ENCODE measurements at places on chromosomes 4 and X.

GRCh38 chr4:11073621-11074051 lies 355.1 kb downstream of the HS3ST1 start:
- no peak for DNase-seq

DNA sequence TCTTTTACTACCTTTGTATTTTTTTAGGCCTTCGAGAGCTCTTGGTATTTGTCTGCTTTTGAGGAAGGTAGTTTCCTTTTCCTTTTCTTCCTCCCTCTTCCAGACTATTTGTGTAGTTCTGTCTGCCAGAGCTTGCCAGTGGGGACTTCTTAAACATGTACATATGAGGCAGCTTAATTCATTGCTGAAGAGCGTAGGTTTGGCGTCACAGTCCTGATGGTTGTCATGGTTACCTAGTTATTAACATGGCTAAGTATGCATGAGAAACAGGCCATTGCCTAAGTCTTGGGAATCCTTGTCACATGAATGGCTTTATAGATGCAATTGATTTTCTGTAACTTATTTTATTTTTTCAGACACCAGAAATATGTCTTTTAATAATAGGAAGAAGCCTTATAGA lies 48.5 kb upstream of the ARMCX2 start:
- no peak for DNase-seq

DNA sequence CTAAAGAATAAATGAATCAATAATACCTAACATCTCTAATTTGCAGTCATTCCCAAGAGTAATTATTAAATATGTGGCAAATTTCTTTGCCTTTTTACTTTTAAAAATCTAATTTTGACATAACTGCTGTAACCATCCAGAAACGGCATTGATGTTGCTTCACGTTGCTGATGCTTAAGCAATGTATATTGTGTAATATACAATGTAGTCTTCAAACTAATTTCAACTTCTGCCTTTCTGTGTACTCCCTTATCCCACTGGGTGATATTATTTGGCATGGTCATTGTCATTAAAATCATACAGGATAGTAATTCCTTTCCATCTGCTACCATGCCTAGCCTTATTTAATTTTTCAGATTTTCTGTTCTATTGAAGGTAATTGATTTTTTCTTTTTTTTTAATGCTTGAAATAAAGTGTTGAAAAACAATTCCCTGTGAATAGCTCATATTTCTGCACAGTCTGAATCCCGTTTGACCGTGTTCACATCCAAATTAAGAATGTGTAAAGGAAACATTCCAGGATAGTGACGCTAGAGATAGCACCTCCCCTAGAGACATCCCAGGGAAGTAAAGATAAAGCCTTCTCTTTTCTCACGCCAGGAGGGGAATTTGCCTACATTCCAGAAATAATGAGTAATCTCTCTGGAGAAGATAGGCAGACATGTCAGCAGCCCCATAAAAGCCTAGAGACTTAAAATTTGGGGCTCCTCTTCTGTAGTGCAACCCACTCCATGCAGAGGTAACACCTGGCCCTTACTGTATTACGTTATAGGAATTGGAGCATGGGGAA lies 8.6 kb downstream of the FAM200B start:
- DNase-seq = no peak

DNA sequence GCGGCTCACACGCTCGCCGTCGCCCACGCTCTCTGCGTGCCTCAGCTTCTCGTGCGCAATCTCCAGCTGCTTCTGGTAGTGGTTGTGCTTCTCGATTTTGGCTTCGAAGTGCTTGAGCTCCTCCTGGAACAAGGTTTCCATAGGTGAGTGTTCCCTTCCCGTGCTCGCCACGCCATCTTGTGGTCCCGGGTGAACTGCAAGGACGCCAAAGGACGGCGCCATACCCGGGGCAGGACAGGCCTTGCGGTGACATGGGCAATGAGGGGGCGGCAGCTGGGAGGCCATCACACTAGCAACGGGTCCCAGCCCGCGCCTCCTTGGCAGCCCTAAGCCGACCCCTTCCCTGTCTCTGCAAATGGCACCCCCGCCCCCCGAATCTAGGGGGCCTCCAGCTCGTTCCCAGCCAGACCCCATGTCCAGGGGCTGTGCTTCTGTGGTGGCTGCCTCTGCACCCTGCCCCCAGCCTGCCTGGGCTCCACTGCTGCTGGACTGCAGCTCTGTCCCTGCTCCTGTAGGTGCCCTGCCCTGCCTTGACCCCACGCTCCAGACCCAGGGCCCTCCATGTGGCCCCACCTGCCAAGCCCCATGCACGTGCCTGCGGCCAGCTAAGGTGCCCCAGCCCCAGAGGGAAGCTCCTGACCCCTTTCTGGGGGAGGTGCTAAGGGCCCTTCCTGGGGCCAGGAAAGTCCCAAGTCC lies 17.3 kb downstream of the LRPAP1 start:
- DNase-seq = no peak

GRCh38 chrX:70054391-70054790 lies 4.7 kb upstream of the AWAT2 start:
- DNase-seq = no peak

- DNase-seq = no peak
These were observed 2.9 kb upstream of the PTCHD1 start for GRCh38 chrX:23331701-23332100.

DNA sequence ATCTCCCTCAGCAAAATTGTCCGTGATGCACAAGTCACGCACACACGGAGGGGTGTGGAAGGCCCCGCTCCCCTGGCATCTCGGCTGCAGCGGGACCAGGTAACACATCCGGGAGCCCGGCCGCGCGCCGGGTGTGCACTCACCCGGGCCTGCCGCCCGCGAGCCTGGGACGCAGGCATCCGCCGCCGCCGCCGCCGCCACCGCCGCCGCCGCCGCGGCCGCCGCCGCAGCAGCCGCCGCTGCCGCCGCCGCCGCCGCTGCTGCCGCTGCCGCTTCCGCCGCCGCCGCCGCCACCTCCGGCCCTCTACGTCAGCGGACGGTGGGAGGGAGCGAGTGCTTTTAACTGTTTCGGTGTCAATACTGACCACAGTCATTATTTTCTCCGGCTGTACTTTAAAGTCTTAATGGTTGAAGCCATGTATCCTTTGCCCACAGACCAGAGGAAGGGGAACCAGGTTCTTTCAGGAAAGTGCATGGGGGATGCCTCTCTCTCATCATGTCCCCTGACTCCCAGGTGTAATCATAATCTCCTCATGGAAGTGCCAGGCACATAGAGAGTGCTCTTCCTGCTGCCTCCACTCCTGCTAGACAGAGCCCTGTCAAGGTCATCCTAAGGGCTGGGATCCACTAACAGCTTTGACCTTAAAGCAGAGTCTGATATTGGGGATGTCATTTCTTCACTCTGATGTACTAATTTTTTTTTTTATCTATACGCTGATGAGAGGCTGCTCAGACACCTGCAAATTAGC lies 38.0 kb downstream of the MAGEE2 start:
- no peak for DNase-seq

DNA sequence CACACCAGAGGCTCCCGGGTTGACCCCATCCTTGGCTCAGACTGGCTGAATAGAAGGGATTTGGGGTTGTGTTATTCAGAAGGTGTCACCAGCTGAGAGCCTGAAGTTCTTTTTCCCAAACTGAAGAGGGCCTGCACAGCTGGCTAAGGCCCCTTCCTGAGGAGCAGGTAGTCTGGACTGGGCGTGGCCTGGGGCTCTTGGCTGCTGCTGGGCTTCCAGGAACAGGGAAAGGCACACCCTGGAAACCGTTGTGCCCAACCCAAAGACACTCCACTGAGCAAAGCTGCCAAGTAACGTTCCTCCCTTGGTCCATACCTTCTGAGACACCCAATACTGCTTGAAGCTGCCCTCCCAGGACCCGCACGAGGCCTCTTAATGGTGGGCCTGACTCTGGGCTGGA lies 8.3 kb upstream of the CXCR3 start:
- no peak for DNase-seq

DNA sequence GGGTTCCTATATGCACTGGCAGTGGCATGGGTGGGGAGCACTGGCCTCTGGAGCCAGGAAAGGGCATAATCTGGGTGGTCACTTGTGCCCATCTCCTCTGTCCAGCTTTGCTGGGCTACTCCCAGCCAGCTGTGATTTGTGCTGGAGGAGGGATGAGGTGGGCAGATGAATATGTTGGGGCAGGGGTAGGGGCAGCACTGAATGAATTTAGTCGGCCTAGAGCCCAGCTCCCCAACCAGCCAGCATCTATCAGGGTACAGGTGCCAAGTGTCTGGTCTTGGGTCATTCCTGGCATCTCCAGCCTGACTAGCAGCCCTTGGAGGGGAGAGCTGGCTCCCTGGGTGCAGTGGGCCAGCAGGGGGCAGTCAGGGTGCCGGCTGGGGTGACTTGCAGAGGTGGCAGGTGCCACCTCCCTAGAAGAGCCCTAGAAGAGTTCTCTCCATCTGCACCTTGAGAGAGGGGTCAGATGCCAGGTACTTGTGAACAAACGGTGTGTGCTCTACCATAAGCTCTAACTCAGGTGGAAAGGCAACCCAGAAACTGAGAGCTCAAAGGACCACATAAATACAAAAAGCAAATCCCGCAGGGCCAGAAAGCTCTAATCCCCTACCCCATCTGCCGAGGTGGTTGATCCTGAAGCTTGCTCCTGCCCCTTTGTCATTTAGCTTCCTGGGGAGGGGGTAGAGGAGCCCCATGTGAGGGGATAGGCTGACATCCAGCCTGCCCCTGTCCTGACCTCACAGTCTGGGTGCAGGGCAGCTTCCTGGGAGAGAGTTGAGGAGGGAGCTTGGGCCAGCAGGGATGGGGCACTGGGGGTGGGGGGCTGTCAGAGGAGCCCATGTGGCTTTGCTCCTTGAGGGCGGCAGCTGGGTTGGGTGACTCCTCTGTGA lies 2.2 kb downstream of the SORCS2 start:
- DNase-seq = no peak

DNA sequence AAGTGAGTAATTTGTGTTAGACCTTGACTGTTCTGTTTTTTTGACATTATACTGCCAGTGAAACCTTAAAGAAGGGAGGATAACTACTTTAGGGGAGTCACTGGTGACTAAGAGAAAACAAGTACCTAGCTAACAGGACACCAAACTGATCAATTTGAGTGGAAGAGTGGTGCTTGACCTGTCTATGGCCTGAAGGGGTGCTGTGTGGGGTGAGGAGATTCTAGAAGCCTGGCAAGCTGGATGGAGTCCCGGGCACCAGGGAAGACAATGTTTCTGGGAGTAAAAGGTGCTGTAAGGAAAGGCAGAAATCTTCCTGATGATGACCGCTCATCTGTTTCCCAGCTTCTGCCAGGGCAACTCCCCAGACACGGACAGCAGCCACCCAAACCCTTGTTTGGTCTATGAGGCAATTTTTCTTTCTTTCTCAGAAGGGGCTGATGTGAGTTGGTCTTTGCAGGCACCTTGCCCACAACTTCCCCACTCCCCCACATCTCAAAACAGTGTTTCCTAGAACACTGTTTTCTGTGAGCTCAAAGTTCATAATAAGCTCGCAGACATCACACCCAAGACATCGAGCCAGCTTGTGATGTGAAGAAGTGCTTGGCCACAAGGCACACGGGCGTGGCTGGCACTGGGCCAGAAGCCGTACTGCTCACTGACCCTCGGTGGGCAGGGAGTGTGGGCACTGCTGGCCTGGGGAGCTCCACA lies 4.6 kb downstream of the TXK start:
- no peak for DNase-seq

DNA sequence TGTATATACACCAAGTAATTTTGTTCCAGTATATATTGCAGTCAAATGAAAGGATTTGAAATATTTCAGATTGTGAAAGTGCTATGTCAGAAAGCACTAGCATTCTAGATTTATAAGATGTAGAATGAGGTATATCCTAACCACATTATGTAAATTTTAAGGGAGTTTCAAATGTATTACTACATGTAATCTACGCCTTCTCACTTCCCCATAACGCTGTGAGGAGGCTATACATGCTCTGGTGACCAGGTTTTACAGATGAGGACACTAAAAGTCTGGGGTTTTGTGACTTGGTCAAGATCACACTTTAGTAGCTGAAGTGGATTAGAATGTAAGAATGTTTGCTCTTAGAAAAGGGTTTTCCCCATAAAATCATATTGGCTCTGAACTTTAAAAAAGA lies 8.1 kb downstream of the ENPEP start:
- DNase-seq = no peak

DNA sequence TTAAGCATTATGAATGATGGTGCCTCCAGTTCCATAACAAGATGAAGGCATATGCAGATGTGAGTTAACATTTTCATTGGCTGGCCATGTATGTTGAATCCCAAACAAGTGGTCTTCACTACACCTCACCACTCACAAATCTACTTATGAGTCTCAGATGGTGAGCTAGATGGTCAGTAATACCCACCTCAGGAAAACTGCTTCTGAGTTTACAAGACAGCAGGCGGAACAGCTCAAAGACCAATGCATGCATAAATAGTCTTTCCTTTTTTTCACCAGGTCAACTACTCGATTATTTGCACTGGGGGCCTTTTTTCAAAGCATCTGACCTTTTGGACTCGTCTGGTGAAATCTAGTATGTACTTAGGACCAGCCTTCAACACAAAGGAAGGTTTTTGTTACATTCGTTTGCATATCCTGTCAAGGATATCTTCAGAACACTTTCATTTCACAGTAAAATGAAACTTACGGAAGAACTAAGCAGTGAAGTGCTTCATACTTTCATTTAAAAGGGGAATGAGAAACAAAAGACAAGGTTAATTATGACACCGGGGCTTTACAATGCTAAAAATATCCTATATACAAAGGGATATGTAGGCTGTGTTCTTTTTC lies 23.1 kb upstream of the TLR7 start:
- DNase-seq = no peak

All from stimulated activated CD8-positive, alpha-beta memory T cell treated with anti-CD3 and anti-CD28 coated beads, Interleukin-7, amount 100 ng/mL, for 24 hours (primary cell).